ENCODE measurements at places on chromosomes 12 and 14.
A peak's percentile ranks its signal among the peaks of the same experiment; 100 is the strongest.

DNA sequence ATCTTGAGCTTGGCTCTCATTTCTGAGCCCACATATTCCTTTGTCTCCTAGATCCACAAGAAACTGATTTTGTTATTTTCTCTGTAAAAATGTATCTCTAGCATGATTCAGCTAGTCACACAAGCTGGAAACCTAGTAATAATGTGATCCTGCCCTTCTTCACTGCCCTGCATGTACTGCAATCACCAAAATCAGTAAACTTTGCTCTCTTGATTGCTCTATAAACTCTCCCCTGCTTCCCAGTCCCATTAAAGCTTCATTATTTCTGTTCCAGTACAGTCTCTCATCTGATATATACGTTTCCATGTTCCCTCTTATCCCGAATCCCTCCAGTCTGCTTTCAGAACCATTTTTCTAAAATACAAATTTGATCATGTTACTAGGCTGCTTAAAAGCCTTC is 166.5 kb downstream of the MSRB3 start:
- no peak for DNase-seq

DNA sequence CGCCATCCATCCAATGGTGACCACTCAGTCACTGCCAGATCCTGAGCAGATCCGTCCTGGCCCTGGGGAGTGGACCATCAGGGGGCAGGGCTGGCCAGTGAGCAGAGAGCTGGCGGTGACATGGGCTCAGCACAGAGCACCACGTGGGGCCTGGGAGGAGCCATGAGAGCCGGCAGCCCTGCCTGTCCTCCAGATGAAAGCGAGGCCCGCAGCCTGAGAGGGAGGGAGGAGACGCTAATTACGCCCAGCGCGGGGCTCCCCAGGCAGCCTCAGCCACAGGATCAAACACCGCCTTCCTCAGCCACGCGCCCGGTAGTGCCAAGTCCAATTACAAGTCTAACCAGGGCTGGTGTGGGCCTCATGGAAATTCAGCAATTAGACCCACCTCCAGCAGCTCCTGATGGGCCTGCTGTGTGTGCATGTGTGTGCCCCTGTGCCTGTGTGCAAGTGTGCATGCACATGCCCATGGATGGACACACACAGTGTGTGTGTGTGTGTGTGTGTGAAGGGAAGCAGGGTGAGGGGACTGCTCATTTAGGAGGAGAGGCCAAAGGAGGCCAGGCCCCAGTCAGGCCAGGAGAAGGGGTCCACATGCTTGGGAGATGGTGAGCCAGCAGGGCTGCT is 68.0 kb downstream of the KIF26A start:
- no peak for DNase-seq

GRCh38 chr14:74891870-74892269 is 10.2 kb downstream of the DLST start:
- DNase-seq = no peak

DNA sequence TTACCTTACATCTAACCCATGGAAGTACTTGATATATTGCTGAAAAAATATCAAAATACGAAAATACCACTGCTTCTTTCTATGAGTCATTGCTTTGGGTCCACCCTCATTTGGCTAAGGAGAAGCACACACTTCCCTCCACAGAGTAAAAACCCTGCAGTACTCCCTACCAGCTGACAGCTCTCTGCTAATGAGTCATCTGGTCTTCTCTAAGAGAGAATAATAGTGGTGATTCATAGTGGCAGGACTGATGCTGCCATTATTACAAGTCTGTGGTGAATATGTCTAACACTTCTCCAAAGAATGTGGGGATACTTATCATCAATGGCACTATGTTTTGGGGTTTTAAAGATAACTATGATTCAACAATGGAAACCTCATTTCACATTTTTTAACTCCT is 90.7 kb downstream of the PPFIA2 start:
- peak; percentile 13 for DNase-seq

- DNase-seq = no peak
Observed at GRCh38 chr14:100730581-100730980, 3.9 kb downstream of the DLK1 start.

DNA sequence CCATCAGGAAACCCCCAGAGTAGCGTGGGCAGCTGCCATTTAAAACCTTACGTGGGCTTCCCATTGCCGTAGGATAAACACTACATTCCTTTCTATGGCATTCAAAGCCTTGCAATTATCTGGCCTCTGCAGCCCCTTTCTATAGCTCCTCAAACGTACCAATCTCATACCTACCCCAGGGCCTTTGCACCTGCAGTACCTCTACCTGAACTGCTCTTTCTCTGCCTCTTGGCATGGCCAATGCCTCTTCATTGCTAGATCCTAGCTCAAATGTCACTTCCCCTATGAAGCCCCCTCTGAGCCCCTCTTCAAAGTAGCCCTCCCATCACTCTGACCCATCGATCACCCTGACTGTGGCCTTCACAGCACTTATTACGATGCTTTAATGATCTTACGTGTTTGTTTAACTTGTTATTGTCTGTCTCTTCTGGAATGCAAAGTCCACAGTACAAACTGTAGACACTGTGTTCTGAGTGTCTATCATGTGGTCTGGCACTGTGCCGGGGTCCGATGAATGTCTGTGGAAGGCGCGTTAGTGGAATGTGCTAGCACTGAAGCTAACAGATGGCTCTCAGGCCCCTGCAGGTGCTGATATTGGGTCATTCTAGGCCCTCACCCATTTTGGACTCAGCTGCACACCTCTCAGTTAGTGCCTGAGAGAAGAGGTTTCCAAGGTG is 157.3 kb upstream of the NOS1 start:
- no peak for DNase-seq
